ENCODE measurements at places on chromosomes 7 and 10.

- DNase-seq: no peak
Observed at GRCh38 chr10:5199398-5199797, 2.8 kb downstream of the AKR1C4 start.

DNA sequence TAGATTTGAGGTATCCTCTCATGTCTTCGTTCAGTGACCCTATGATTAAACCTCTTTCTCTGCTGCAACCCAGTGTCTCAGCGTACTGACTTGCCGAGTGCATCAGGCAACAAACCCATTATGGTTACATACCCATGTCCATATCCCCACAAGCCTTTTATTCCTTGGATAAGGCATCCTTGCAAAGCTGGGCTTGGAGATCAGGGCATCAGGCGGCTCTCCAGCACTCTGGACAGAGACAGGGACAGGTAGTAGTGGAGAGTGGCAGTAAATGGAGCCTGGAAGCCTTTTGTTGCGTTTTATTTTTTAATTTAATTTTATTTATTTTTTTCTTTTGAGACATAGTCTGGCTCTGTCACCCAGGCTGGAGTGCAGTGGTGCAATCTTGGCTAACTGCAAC, 32.0 kb upstream of the NPFFR1 start:
- no peak for DNase-seq

- DNase-seq: no peak
Observed at GRCh38 chr7:137846827-137847567, at the start of gene DGKI. Gene DGKI, minus strand, starts transcription at chr7:137846974.

DNA sequence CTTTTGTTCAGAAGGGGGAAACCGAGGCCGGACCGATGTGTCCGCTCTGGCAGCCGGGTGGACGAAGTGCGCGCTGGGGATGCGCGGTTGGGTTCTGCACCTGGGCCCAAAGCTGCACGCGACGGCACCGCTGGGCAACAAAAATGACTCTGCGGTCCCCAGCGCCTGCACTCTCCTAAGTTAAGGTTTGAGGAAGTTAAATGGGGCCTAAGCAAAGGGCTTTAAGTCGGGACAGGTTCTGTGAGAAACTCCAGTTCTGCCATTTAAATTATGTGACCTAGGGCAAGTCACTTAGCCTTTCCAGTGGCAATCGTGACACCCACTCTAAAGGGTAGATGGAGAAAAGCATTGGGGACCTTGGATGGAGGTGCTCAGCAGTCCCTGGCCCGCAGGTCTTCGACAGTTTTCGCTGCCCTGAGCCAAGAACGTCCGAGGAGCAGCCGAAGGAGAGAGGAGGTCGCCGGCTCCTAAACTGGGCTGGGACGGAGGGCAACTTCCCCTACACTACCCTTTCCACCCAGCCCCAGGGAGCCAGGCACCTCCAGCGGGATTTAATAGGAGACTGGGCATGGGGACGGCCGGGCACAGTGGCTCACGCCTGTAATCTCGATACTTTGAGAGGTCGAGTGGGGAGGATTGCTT, 534 bp upstream of the ACBD5 start:
- DNase-seq: peak; percentile 56

DNA sequence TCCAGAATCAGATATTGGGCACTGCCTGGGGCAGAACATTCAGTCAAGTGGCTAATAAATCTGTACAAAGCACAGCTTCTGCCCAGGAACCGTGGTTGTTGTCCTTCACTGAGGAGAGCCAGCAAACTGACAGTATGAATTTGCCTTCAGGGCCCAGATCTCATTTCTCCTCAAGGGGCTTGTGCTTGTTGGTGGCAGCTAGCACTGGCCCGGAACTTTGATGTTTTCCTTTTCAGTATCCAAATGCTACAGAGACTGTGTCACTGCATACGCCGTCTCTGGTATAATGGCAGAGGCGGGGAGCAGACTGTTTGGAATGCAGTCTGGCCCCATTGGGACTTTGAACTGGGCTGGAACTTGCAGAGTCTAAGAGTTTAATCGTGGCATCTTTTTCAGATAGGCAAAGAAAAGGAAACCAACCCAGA, 30.4 kb upstream of the ADD3 start:
- DNase-seq: no peak
